ENCODE measurements at places on chromosomes 13 and 19.

GRCh38 chr19:974564-975257 is 9.4 kb upstream of the WDR18 start:
- DNase-seq: no peak

- no peak for DNase-seq
These were observed 17.6 kb downstream of the FOXO1 start for GRCh38 chr13:40648841-40649240.

DNA sequence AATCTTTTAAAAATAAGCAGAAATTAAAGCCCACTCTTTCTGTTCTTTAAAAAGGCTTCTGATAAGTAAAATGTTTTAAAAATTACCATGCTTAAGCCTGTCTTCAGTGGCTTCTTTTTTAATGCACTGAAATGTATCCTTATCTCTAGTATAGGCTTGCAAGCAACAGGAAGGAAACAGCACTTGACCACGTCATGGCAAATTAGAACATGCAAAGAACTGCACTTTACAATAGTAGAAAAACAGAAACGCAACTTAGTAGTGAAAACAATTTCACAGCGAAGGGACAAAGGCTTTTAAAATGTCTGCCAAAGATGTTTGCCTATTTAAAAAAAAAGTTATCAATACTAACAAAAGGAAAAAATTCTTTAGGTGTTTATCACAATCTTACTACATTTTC is 36.3 kb downstream of the ELF1 start:
- no peak for DNase-seq

- no peak for DNase-seq
These were observed 159.8 kb downstream of the CYSLTR2 start for GRCh38 chr13:48813518-48813917.

DNA sequence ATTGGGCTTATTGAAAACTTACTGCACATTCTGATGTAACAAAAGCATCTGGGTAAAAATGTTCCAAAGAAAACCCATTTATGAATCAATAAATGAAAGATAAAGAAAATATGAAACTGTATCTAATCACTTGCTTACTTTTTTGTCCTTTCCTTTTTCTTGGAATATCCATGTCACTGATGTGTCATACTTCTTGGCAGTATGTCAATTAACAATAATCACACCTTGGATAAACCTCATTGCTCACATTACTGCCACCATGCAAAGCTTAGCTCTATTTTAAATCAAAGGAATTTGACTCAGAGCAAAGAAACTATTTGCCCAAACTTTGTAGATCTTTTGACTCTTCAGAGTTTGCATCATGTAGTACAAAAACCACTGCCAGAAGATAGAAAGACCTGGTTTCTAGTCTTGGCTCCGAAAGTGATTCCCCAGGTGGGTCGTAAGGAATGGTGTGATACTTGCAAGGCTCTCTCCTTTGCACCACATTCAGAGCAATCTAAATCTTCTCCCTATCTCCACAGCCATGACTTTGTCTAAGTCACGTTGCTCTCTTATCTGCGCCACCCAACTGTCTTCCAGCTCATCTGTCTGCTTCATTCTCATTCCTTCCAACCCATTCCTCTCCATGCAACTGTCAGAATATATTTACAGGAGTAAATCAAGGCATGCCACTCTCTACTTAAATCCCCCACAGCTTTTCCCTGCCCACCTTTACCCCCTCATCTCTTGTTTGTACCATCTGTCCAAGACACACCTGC is 311.9 kb downstream of the COG6 start:
- DNase-seq: no peak

DNA sequence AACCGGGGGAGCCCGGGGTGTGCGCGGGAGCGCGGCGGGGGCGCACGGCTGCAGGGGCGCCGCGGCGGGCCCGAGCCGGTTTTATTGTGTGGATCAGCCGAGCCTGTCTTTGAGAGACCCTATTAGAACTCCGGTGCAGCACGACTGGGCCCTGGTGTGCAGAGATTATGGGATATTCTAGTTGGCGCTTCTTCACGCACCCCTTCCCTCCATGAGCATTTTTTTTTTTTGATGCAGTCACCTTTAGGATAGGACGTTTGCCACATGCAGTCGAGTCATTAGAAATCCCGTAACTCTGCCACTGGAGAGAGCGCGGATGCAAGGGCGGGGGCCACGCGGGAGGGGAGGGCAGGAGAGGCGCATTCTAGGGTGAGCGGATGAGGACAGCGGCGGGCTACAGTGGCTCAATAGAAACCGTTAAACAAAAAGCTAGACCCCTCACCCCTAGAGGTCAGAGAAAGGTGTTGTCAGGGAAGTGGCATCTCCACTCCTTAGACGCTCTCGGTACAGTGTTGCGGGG is 3.7 kb downstream of the FGF9 start:
- DNase-seq: no peak

DNA sequence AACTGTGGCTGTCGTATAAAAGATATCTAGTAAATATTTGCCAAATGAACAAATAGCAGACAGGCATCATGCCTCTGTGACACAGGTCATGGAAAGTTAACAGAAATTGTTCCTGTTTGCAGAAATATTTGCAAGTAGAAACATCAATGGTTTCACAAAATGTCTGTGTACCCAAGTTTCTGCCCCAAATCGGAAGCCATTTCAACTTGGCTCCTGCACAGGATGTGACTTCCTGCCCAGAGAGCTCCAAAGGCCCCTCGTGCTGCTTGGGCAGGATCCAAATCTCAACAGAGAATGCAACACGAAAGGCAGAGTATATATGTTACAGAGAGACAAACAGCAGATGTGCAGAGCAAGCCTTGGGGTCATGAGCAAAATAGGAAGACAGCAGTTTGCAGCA is 95.5 kb upstream of the SERP2 start:
- no peak for DNase-seq

- no peak for DNase-seq
These were observed 3.0 kb downstream of the KCTD12 start for GRCh38 chr13:76883236-76883635.

GRCh38 chr13:111239764-111240670 is 80.4 kb upstream of the TEX29 start:
- DNase-seq: no peak

- DNase-seq: no peak
These were observed 4.6 kb upstream of the PNMA8A start for GRCh38 chr19:46475986-46476385.

All from activated T-cell treated with anti-CD3 and anti-CD28 coated beads, Interleukin-2, amount 50 U/mL, for 1 hour (primary cell).